ENCODE measurements at places on chromosomes 7 and 10.

GRCh38 chr7:155109121-155109520 lies 39.0 kb downstream of the HTR5A start:
- DNase-seq: no peak

- DNase-seq: no peak
Measured at GRCh38 chr7:158186406-158186805, 401.2 kb downstream of the PTPRN2 start.

DNA sequence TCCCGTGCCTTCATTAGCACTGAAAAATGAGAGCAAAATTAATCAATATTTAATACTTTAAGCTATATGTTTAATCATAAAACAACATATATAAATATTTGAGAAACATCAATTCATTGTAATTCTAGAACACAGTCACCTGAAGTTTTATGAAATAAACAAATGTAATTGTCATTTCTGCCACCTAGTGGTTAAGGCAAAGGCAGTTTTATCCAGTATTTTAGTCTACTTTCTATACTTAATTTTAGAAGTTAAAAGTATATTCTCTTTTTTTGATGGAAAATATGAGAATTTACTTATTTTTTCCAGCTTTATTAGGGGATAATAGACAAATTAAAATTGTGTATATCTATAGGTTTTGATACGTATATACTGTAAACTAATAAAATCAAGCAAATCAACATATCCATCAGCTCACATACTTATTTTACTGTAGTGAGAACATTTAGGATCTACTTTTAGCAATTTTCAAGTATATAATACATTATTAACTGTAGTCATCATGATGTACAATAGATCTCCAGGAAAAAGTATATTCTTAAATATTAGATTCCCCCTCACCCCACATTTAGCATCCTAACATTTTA lies 16.9 kb downstream of the PCGF6 start:
- DNase-seq: peak; percentile 21

DNA sequence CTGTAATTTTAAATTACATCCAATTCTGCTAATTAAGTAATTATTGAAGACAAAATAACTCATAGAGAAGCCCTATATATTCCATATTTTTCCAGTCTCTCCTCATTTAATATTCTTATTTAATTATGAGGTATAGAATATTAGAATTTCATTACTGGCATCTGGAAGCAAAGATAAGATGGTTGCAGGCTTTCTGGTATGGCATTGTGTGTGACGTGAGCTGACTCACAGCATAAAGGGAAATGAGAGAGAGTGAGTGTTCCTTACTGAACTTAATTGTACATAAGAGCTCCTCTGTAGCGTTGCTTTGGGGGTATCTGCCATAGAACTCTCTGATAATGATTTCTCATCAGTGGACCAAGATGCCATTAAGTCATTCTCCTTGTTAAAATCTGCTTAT lies 127.4 kb upstream of the TEX47 start:
- DNase-seq: no peak

DNA sequence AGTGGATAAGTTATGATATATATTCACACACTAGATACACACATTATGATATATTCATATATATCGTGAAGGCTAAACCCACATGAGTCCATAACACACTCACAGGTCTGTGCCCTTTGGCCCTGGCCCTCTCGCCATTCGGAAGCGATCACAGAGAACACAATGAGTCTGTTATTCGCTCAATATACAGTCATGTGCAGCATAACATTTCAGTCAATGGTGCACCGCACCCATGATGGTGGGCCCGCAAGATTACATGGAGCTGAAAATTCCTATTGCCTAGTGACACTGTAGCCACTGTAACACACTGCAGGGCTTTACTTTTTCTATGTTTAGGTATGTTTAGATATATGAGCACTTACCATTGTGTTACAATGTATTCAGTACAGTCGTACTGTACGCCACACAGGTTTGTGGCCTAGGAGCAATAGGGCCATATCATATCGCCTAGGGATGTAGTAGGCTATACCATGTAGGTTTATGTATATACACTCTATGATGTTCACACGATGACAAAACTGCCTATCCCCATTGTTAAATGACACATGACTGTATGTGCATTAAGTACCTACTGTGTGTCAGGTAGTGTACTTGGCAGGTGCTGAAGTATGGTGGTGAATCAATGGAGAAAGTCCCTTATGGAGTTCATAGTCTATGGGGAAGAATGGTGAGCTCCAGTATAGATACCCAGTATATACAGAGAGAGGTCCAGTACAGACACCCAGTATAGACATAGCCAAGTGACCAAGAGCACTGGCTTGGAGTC lies 198.8 kb upstream of the KLF14 start:
- DNase-seq: no peak

DNA sequence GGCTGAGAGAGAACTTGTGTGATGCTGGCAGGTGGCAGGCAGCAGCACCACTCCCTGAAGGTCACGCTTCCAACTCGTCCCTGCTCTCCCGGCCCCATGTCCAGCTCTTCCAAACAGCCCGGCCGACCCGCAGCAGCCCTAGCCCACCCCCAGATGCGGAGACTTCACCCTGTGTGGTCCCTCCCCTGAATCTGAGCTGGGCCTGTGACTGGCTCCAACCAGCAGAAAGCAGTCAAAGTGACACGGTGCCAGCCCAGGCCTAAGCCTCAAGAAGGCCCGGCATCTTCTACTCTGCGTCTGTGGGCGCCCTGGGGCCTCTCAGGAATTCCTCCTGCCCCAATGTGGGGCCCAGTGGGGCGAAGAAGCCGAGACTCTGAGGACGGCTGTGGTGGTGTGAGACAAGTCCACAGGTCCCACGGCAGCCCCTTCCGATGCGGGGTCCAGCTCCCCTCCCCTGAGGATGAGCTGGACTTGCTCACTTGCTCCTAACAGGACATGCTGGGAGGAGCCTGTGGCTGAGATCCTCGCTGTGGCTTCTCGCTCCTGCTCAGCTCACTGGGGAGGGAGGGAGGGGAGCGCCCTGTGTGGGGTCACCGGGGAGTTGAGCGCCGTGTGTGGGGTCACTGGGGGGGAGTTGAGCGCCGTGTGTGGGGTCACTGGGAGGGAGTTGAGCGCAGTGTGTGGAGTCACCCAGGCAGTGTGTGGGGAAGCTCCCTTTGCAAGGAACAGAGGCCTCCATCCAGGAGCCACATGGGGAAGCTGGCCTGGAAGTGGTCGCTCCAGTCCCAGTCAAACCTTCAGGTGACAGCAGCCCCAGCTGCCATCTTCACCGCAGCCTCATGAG lies 9.5 kb downstream of the STK32C start:
- no peak for DNase-seq

DNA sequence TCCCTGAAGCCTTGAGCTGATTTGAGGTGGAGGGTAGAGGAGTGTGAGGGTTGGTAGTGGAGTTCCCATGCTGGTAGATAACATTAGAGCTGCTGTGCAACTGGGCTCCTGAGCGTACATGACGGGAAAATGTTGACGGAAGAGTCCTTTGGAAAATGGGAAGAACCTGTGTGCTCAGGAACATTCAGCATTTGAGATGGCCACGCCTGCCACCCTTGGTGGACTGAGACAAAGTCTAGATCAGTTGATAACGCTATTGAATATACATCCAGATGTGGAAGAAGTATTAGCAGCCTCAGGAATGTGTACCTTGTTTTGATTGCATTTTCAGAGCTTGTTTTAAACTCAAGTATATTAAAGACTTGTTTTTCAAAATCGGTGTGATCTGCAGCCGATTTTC lies 16.1 kb downstream of the PCBD1 start:
- no peak for DNase-seq
